Astrocyte of the cerebellum (primary cell): ENCODE measurements at places on chromosomes 4 and X.
A peak's percentile ranks its signal among the peaks of the same experiment; 100 is the strongest.

DNA sequence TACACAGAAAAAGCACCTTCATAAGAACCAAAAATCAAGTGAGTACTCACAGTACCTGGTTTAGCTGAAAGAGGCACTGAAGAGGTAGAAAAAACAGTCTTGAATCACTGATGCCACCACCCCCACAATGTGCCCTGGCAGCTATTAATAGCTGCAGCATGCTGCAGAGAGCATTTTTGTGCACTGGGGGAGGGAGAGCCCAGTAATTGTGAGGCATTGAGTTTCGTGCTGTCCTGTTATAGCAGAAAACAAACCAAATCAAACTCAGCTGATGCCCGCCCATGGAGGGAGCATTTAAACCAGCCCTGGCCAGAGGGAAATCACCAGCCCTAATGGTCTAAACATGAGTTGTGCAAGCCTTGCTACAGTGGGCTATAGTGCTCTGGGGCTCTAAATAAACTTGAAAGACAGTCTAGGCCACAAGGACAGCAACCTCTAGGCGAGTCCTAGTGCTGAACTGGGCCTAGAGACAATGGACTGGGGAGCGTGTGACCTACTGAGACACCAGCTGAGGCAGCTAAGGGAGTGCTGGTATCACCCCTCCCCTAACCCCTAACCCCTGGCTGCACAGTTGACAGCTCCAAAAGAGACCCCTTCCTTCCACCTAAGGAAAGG, 106.3 kb upstream of the TMLHE start:
- no peak for DNase-seq

GRCh38 chr4:84678976-84679744, 96.2 kb downstream of the CDS1 start:
- no peak for DNase-seq

GRCh38 chr4:78638337-78639172, 87.0 kb downstream of the ANXA3 start:
- no peak for DNase-seq

GRCh38 chr4:177796841-177797240, 354.6 kb upstream of the AGA start:
- DNase-seq = no peak

- no peak for DNase-seq
Observed at GRCh38 chr4:163164591-163164990, 2.1 kb downstream of the NAF1 start.

DNA sequence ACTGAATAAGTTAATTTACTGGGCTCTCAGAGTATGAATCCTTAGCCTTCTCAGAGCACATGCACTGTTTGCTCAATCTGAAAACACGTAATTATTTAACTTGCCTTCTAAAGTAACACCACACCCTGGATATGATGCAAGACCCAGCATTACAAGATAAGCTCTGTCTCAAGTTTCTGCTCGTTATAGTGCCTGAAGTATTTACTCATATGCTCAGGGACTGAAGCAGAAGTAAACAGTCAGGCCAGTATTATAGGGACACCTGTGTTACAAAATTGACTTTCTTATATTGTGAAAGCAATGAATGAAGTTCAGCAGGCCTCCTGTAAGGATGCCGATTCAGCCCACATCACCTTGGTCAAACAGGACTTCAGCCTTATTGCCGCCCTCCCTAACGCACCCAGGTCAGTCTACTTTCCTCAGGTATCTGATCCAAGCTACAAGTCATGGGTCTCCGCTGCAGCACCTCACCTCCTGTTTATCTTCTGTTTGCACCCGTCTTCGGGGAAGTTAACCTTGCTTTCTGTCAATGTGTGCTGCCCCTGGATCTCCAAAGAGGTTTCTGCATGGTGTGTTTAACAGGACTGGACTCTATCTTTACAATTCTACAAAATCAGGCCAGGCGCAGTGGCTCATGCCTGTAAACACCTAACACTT, 42.8 kb upstream of the KLF3 start:
- DNase-seq = no peak

- no peak for DNase-seq
Observed at GRCh38 chr4:172142281-172142741, 329.1 kb downstream of the GALNTL6 start.

DNA sequence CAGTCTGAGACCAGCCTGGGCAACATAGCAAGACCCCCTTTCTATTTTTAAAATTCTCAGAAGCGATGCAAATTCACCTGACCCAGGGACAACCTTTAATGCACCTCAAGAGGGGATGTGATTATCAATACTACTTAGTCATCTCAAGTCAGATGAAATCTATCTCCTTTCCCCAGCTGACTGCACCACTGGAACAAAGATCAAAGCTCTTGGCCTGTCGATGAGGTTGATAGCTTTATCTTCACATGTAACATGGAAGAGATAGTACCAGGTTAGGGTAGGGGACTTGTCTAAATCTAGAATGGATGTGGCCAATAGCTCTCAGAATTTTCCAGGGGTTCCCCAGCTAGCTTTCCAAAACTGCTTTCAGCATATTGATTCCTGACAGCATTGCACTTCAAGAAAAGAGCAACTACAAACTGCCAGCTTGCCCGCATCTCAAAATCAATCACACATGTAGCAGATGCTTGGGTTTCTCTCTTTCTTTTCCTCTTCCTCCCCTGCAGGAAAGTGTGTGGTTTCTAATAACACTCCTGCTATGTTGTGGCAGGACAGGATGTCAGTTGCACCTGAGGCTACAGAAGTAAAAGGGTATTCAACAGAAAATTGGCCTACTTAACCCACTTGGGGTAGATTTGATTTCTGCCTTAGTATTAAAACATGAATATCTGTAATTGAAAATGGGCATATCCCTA, 12.2 kb upstream of the TMEM164 start:
- DNase-seq = no peak

GRCh38 chrX:85065512-85066198, 62.0 kb downstream of the APOOL start:
- no peak for DNase-seq

DNA sequence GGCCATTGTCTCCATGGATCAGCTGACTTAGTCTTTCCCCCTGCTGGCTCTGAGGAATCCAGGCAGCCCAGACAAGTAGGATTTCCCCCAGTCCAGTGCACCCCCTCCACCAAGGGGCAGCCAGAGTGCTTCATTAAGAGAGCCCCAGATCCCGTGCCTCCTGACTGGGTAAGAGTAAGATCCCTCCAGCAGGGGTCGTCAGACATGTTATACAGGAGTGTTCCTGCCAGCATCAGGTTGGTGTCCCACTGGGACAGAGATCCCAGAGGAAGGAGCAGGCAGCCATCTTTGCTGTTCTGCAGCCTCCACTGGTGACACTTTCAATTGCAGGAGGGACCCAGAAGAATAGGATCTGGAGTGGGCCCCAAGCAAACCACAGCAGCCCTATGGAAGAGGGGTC, 29.0 kb upstream of the INPP4B start:
- DNase-seq = no peak

GRCh38 chr4:73129319-73129718, 59.8 kb upstream of the COX18 start:
- DNase-seq = no peak

GRCh38 chrX:143788265-143788664, 67.7 kb upstream of the SPANXN2 start:
- DNase-seq = no peak

DNA sequence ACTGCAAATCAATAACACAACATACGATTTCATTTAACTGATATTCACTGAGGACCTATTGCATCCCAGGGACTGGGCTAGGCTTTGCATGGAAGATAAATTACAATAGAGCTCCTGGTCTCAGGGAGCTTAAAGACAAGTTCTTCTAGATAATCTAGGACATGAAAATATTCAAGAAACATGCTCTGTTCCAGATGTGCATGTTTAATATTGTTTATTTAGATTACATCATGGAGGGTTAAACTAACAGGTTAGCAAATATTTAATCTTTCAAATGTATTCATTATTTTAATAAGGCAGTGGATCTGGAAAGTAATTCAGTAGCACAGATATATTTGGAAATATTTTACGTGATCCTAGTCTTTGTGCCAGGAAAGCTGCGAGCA, 2430.3 kb downstream of the PCDH7 start:
- no peak for DNase-seq

DNA sequence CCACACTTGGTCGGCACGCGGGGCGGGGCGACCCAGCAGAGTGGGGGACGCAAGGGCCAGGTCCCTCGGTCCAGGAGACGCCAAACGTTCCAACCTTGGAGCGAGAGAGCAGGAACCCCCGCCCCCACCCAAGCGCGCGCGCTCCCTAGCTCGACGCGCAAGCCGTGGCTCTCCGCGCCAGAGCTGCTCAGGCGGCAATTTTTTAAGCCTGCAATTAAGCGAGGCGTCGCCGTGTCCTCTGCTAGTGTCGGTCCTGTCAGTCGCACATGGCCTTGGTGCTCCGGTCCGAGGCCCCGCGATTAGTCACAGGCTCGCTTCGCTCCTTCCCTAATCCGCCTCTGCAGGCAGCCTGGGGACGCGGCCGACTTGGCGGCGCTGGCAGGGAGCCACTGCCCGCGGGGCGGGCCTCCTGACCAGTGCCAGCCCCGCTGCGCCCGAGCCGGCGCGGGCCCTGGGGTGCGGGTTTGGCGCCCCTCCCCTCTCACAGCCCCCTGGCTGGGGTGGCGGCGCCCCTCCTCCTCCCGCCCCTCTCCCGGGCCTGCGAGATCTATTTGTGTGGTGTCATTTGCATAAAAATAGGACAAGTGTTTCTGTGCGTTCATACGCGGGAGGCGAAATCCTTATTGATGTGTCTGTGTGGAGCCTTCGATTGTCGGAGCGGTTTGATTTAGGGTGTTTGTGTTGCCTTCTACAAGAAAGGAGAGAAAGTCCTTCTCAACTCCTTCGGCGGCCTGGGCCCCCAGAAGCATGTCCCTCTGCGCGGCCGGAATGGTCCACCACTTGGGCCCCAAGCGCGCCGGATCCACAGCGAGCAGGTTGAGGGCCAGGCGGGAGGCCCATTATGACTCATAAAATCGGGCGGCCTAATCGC, 9.8 kb upstream of the BCOR start:
- no peak for DNase-seq

GRCh38 chrX:67408423-67409079, 135.3 kb upstream of the AR start:
- no peak for DNase-seq

- DNase-seq = no peak
Observed at GRCh38 chrX:142637206-142637605, 388.5 kb upstream of the SPANXN4 start.

- no peak for DNase-seq
Observed at GRCh38 chr4:76156635-76157034, 8.4 kb upstream of the NUP54 start.

DNA sequence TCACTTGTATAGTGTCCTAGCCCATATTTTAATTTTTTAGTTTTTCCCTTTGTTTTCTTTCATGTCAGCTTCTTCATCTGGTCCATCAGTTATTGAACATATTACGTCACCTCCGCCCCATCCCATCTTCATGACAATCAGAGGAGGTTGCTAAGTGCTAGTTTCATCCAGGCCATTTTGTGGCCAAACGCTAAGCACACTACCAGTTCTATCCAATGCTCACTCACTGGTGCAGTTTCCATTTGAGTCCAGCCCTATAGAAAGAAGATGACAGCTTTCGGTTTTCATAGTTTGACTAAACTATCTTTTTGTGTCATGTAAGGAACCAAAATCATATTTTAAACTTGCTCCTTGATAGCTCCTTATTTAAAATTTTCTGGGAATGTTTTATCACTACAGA, 304.2 kb downstream of the TENM3 start:
- no peak for DNase-seq

DNA sequence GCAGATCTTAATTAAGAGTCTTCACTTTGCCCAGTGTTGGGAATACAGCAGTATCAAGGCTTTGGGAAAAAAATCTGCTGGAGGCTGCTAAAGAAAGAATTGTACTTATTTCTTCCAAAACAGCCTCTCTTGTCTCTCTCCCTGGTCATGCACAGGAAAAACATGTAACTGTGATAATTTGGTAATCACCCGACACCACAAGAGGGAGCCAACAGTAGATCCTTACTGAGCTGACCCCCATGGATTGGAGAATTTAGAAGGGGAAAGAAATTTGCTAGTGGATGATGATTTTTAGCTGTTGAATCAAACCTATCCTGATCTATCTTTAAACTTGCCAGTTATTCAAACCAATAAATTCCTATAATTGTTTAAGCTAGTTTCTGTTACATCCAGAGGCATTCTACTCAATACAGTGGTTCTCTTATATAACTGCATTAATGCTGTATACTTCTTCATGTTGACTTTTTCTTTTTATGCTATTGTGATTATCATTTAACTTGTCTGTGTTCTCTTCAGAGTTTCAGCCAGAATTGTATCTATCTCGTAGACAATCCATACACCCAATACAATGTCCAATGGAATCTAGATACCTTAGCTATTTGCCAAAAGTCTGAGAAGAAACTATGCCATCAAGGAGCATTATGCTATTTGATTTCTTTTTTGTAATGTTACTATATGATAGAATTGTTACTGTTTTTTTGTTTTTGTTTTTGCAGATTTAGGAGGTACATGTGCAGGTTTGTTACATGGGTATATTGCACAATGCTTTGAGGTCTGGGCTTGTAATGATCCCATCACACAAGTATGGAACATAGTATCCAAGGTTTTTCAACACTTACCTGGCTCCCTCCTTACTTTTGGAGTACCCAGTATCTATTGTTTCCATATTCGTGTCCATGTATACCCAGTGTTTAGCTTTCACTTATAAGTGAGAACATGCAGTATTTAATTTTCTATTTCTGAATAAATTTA, 31.3 kb upstream of the ARHGEF38 start:
- peak; percentile 47 for DNase-seq

DNA sequence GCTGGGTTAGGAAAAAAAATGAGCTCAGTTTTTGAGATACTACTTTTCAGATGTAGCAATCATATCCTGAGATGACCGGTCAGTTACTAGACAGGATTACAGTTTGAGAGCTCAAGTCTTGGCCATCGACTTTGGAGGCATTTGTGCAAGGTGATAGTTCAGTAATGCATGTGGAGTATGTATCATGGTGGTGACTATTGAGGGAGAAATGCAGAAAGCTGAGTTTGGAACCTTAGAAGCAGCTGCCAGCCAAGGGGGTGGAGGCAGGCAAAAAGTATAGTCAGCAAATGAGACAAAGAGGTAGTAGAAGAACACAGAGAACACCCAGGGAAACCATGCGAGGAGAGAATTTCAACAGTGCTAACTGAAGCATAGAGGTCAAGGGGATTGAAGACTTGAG, 48.7 kb upstream of the SLC4A4 start:
- DNase-seq = no peak

DNA sequence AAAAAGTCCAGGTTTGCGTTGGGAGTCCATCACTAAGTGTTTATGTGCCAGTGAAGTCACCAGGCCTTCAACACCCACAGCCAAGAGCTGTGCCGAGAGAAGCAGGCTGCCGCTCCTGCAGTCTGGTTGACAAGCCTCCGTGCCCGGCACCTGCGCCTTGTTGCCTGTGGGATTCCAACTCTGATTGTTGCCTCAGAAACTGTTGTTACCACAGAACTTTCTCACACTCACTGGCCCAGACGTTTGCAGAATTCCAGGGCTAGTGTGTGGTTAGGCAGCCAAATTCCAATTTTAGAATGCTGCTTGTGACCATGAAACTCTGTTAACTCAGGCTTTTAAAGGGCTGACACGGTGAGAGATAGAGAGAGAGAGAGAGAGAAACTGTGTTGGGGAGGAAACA, 119.5 kb upstream of the LIMCH1 start:
- peak; percentile 93 for DNase-seq

- no peak for DNase-seq
Observed at GRCh38 chr4:160877087-160877790, 1286.6 kb downstream of the FSTL5 start.

- DNase-seq = no peak
Observed at GRCh38 chrX:124440695-124441094, 94.3 kb downstream of the SH2D1A start.

- no peak for DNase-seq
Observed at GRCh38 chrX:74370487-74370886, 50.8 kb upstream of the SLC16A2 start.

GRCh38 chr4:44494810-44495701, 46.4 kb upstream of the KCTD8 start:
- DNase-seq = no peak
